ENCODE measurements at places on chromosomes 2 and 18.

DNA sequence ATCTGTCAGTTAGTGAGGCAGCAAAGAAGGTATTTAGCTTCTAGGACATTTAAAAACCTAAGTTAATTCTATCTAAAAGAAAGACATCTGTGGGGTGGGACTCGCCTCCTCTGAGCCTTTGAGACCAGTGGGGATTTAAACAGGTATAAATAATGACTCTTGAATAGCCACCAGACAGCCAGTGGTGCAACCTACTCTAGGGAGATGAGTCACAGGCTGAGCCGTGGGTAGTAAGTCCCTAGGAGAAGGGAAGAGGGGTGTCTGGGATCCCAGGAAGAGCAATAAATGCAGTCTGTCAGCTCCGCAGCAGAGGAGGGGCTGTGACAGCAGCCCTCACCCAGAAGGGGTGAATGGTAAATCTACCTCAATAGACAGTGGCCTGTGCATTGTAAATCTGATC, 43.1 kb upstream of the GALNT3 start:
- peak; percentile 63 for DNase-seq

GRCh38 chr2:73004889-73005596, 66.5 kb downstream of the SFXN5 start:
- DNase-seq: no peak

GRCh38 chr18:48861181-48861708, 89.5 kb downstream of the SMAD7 start:
- DNase-seq: no peak

DNA sequence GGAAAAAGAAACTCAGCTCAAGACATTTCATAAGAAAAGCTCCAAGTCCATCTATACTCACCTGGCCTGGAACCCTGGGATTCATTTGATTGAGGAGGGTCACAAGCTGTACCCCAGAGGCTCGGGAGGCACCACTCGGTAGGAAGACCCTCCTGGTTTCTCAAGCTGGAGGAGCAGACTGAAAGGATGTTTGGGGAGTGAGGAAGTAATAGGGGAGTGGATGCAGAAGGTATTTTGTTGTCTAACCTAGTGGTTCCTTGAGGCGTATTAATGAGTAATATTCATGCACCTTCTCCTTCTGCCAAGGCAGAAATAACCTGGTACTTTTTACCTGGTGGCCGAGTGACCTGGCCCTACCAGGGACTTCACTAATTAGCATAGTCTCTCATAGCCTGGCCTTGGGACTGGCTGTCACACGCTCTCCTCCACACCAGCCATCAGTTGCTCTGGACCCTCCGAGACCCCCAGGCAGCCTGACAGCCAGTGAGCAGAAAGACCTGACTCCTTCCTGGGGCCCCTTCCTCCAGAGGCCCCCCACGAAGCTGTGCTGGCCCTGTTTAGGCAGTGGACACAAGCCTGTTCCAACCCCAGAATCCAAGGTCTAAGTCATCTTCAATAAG, 161.4 kb downstream of the BCL2 start:
- no peak for DNase-seq

DNA sequence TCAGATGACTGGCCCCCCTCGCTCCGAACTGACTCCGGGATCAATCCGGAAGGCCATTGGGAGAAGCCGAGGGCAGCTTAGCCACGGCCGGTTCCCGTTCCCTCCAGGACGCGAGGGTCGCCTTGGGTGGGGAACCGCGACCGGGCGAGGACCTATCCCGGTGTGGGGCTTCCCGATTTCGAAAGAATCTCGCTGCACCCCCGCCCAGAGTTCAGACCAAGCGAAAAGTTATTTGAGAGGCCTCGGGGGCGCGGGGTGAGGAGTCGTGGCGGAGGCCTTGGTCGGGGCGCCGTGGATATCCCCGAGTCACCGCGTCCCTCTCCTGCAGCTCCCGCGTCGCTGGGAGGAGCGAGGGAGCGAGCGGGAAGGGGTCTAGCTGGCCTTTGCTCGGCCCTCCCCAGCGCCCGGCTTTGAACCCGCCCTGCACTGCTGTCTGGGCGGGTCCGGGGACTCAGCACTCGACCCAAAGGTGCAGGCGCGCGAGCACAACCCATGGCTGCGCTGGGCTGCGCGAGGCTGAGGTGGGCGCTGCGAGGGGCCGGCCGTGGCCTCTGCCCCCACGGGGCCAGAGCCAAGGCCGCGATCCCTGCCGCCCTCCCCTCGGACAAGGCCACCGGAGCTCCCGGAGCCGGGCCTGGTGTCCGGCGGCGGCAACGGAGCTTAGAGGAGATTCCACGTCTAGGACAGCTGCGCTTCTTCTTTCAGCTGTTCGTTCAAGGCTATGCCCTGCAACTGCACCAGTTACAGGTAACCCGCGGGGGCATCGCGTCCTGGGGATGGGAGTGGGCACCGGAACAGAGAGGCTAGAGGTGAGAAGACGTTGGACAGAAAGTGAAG, at the start of gene CYP27A1:
TSS of gene CYP27A1 (plus strand) at position 457 of the 837 bp plus-strand sequence. CDS start at position 493, 36 bp downstream.
- no peak for DNase-seq

DNA sequence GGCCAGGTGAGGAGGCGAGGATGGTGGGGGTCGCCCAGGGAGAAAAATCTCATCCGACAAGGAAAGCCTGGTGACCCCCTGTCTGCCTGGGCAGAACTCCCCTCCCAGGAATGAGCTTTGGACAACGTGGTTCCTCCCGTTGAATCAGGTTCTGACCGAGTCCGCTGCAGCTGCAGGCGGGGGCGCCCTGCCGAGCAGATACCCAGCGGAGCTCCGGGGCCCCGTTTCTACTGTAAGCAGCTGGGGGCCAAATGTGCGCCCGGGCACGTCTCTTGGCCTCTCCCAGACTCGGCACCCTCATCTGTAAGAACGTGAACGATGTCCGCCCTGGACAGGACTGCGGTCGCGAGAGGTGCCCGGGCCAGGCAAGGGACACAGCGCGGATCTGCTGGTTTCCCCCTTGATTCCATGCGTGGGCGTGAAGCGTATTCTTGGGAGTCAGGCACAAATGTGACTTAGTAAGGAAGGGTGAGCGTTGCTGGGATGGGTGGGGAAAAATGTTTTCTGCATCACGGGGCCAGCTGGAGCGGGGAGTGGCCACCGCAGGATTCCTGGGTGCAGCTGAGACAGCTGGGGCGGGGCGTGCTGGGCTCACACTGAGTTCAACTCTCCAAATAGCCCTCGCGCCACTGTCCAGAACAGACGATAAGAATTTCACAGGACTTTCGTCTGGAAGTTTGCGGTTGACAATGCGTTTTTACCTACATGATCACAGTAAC, 20.2 kb upstream of the TUBB6 start:
- peak; percentile 78 for DNase-seq

- DNase-seq: peak; percentile 9
Measured at GRCh38 chr2:221779614-221780067, 207.5 kb upstream of the EPHA4 start.

All from MCF 10A (cell line).